ENCODE measurements at places on chromosomes 1 and 21.

DNA sequence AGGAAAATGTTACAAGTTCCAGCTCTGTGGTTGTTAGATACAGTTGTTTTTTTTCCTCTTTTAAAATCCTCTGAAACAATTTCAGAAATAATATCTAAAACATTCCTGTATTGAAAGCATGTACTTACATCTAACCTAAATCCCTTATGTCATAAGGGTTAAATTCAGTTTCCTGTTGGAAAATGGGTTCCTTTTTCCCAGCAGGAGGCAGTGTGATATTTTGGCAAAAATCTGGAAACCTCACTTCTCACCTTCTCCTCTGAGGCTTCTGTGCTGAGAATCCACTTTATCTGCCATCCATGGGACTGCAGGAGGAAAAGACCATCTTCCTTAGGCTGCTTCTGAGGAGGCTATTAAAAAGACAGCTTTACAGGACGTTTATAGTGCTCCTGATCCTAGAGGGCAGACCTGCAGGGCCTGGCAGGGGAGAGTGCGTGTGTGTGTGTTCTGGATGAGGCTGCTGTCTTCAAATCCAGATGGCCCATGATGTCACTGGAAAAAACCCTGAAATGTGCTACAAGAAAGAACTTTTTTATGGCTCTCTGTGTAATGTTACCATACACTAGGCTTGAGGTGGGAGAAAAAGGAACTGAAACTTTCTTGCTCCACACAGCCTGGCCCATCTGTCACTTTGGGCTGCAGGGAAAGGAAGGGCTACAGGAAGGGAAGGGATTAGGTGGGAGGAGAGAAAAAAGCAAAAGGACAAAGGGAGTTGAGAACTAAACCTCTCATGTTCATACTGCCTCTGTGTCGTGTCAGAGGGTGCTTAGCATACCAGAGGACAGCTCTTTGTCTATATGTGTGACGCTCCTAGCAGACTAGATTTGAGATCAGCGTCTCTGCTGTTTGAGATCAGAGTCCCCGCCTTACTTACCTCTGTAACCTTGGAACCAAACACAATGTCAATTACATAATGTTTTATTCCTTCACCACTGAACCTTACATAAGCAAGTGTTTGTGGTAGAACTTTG, 379.2 kb upstream of the SPAG17 start:
- no peak for DNase-seq

GRCh38 chr1:54678776-54679643, 36.7 kb upstream of the TTC4 start:
- no peak for DNase-seq

- no peak for DNase-seq
Observed at GRCh38 chr1:47196622-47197021, 6.8 kb upstream of the PDZK1IP1 start.

- no peak for DNase-seq
Observed at GRCh38 chr1:172724765-172725613, 66.1 kb downstream of the FASLG start.

- no peak for DNase-seq
Observed at GRCh38 chr1:167899253-167899681, 14.7 kb downstream of the ADCY10 start.

GRCh38 chr21:29499734-29500343, 201.1 kb downstream of the BACH1 start:
- no peak for DNase-seq

- DNase-seq, result no peak
Observed at GRCh38 chr1:55534565-55535121, 319.5 kb upstream of the USP24 start.

DNA sequence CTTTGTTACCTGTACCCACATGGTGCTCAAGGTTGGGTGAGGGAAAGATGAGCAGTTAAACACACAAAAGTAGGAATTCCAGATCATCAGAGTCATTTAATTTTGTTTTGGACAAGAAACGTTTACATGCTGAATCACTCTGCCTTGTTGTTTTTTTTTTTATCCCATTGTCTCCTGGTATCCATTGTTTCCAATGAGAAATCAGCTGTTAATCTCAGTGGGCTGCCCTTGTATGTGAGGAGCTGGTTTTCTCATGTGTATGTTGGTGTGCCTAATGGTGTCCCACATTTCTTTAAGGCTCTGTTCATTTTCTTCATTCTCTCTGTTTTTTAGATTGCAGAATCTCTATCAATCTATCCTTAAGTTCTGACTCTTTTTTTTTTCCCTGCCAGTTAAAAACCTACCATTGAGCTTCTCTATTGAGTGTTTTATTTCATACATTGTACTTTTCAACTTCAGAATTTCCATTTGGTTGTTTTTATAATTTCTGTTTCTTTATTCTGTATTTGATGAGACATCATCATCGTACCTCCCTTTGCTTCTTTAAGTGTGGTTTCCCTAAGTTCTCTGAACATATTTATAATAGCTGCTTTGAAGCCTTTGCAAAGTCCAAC, 8.8 kb upstream of the OBSCN start:
- DNase-seq, result no peak

DNA sequence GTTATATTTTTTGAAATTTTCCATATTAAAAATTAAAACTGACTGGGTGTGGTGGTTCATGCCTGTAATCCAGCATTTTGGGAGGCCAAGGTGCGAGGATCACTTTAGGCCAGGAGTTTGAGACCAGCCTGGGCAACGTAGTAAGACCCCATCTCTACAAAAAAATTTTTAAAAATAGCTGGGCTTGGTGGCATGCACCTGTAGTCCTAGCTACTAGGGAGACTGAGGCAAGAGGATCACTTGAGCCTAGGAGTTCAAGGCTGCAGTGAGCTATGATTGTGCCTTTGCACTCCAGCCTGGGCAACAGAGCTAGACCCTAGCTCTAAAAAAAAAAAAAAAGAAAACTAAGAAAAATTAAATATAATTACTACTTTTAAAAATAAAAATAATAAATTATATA, 4.5 kb upstream of the SVBP start:
- DNase-seq, result no peak

- DNase-seq, result no peak
Observed at GRCh38 chr1:116259663-116260062, 113.4 kb upstream of the ATP1A1 start.

DNA sequence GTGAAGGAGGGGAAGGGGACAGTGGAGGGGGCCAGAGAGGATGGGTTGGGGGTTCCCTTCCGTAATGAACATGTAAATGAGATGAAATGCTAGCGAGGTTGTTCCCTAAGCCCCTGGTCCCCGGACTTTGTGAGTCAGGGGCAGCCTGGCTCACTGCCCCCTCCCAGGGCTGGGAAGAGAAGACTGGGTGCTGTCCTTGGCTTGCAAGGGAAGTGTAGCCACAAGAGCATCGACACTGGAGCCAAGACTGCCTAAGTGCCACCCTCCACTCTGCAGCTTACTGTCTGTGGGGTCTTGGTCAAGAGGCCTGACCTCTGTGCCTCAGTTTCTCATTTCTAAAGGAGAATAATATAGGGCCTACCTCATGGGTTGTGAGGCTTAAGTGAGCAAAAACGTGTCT, 483 bp downstream of the PEAR1 start:
- DNase-seq, result no peak

DNA sequence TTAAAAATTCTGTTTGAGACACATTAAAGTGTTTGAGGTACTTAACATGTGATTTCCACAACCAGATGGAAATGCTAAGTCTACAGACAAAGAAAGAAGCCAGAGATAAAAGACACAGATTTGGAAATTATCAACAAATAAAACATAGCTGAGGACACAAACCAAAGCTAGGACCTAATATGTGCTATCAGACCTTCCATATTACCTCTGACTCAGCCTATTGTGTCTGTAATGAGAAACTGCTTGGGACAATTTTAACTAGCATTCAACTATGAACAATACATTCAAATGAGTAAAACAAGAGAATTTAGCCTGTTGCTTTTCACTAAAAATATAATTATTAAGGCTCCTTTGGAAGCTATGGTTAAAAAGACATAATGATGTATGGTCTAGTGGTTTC, 54.6 kb downstream of the WNT2B start:
- no peak for DNase-seq

DNA sequence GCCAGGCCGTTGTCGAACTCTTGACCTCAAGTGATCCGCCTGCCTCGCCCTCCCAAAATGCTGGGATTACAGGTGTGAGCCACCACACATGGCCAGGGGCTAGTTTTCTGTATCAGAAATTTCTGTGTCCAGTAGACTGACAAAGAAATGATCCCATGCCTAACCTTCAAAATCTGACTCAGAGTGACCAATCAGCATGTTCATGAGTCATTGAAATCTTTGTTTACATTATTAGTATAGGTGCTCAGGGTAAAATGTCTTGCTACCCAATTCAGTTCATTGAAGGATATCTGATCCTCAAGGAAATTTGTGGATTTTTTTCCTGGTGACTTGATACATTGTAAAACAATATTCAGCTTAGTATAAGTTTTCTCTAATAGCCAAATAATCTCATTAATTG, 11.0 kb upstream of the LDLRAD2 start:
- no peak for DNase-seq

All from NCI-H1417 treated with DMSO at 0.1 percent for 48 hours (cell line).